Caco-2 (cell line): ENCODE measurements at places on chromosomes 4 and X.

GRCh38 chrX:38108364-38108763 is 102.0 kb downstream of the SYTL5 start:
- no peak for DNase-seq

- no peak for DNase-seq
Measured at GRCh38 chr4:122044501-122044900, 92.6 kb upstream of the TRPC3 start.

GRCh38 chrX:17020851-17021821 is 74.7 kb downstream of the REPS2 start:
- no peak for DNase-seq

DNA sequence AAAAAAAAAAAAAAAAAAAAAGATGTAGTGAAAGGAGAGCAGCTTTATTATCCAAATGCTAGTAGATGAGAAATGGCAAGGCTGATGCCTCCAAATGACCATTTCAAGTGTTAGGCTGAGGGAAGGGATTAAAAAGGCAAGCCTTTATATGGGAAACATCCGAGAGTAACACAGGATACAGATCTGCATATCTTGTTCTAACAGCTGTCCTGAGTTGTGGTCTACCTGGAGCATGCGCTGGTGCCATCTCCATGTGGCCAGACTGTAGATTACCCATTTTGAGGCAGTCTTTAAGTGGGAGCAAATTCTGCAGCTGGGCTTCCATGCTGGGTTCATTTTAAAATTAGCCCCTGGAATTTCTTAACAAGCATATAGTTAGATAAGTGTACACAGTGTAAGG is 26.0 kb upstream of the ELF2 start:
- no peak for DNase-seq

- DNase-seq: no peak
Measured at GRCh38 chr4:80309294-80310004, 26.1 kb upstream of the CFAP299 start.

GRCh38 chr4:3201718-3202702 is 46.9 kb upstream of the MSANTD1 start:
- no peak for DNase-seq

- no peak for DNase-seq
Measured at GRCh38 chr4:114368751-114369150, 229.9 kb upstream of the UGT8 start.

GRCh38 chrX:148380650-148381561 is 119.5 kb upstream of the AFF2 start:
- DNase-seq: no peak

DNA sequence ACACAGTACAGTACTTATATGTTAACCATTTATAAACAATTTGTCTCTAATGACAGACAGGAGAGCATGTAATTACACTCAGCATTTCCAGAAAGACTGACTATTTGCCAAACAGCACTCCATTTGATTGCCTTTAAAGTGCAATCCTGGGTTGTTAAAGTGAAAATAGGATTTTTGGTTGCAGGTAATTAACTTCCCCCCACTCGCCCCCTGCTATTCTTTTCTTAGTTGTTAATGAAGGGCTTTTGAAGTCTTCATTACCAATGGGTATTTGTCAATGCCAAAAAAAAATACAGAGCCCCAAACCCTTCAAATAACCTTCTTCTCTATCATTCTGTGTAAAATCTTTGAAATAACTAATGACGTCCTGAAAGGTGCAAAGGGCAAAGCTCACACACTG is 825.6 kb downstream of the STPG2 start:
- DNase-seq: no peak

DNA sequence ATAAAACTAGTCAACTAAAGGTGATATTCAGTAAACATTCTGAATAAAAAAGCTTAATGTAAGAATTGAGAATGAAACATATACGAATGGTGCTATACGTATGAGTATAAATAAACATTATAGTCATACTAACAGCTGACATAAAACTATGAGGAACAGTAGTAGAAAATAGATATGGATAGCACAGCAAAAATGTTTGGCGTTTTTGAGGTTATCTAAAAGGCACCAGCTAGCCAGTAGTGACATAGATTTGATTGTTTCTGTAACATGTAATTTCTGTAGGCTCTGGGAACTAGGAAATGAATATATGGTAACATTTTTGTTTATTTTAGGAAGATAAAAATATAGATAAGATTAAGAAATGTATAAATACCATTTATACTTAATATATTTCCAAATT is 69.3 kb downstream of the SNX25 start:
- no peak for DNase-seq

DNA sequence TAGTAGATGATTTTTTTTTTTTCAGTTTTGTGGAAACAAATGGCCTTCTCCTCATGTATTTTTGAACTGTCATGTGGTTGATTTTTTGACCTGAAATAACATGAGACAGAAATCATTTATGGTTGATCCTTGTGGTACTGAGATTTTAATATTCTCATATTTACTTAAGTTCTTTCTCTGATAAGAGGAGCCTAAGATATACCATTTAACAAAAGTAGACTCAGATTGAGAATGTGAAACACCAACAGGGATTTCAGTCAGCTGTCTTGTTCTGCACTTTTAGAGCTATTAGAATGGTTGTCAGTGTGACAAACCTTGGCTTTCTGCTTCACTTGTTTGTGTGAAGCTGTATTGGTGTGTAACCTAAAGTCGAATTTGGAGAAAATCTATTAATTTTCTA is 575.7 kb downstream of the SPOCK3 start:
- no peak for DNase-seq

DNA sequence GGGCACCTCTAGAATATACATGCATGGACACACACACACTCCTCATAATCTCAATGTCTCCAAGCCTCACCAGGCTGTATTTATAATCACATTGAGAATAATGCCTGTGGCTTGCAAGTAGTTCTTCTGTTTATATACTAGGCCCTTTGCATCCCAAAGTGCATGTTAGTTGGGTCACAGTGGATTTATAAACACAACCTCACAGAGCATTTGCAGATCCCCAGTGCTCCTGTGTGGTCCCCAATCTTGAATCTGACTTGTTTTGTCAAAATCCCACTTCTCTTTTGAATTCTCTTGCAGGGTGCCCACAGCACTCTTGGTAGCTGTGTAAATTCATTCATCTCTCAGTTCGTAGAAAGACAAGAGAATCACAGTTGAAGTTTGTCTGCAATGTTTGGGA is 49.6 kb upstream of the PROM1 start:
- DNase-seq: no peak

DNA sequence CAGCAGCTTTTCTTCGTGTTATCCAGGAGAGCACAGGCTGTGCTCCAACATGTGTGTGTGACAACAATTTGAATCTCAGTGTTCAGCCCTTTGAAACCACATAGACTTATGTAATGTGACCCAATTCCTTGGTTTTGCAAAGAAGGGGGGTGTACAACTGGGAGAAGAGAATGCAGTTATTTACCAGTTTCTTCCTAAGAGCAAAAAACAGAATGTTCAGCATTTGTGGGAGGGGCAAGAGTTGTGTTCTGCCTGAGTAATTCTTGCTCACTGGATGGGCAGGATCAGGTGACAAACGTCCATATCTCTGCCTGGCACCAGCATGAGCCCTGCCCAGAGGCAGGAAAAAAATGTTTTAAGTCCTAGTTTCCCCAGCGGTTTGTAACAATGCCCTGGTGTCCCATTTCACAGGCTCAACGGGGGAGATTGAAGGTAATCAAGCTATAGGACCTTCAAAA is 72.0 kb downstream of the PRPS1 start:
- no peak for DNase-seq

GRCh38 chrX:55336176-55336575 is 71.5 kb upstream of the PAGE3 start:
- no peak for DNase-seq

DNA sequence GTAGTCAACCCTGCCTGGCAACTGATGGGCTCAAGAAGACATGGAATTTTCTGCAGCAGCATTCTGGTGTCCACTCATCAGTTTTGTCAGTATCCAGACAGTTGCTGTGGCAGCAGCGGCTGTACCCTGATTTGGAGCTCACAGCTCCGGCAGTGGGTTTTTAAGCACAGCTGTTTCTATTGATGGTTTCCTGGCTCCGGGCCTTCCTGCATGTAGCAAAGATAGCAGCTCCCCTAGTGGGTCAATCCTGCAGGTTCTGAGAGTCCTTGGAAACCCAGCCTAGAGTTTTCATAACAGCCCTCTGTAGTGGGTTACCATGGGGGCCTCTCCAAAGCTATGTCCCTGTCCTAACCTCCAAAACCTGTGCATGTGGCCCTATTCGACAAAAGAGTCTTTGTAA is 84.0 kb upstream of the ATP6AP2 start:
- DNase-seq: no peak

DNA sequence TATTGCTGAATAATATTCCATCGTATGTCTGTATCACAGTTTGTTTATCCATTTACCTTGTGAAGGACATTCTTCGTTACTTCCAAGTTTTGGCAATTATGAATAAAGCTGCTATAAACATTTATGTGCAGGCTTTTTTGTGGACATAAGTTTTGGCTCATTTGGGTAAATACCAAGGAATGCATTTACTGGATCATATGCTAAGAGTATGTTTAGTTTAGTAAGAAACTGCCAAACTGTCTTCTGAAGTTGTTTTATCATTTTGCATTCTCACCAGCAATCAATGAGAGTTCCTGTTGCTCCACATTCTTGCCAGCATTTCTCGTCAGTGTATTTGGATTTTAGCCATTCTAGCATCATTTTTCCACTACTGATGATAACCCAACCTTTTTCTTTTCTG is 232.7 kb upstream of the NR3C2 start:
- no peak for DNase-seq
